ENCODE measurements at places on chromosomes 6 and 20.

GRCh38 chr20:11267131-11267761 is 593.4 kb upstream of the JAG1 start:
- DNase-seq = no peak

DNA sequence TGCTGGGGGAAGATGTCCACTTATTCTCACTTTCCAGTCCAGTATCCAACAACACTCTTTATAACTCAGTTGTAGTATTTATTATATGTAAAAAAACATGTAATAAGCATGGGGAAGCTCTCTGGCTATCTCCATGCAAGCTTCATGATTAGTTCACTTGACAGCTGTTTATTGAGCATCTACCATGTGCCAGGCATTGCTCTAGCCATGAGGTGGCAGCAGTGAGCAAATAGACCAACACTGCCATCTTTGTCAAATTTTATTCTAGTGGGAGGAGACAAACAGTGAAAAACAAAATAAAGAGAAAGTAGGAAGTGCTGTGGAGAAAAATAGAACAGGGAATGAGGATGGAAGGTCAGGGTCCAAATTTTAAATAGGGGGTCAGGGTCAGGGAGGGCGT is 131.8 kb downstream of the CFAP61 start:
- no peak for DNase-seq

DNA sequence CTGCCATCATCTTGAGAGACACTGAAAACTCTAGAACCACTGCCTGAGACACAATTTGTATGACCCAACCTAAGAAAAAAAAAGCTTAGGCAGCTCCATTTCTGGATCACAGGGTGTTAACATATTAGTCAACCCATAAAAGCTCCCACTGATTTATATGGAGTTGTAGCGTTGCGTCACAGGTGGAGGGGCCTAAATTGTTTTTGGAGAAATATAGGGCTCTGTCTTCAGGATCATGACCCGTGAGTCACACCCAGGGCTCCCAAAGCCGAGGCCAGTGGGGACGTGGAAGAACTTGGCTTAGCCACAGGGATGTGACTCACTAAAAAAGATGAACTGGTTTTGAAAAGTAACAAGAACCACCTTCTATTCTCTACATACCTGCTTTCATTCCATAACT is 116.5 kb upstream of the BMP2 start:
- no peak for DNase-seq

GRCh38 chr6:12324099-12324498 is 33.9 kb downstream of the EDN1 start:
- no peak for DNase-seq
